ENCODE measurements at places on chromosomes 16 and 17. TPM values are rescaled to one million over a fixed set of nuclear protein-coding genes. Genes with fewer than 3 reads are reported as not detected.

GLP2R gene
- polyA plus RNA-seq = 6.4 TPM

GRCh38 chr16:58415003-58415402 is 22.7 kb downstream of the GINS3 start:
- H3K27ac ChIP-seq = no peak overlapping the region
- no peaks in the 10 kb centered on the region for H3K27me3 ChIP-seq
- H3K4me3 ChIP-seq = no peak overlapping the region
- no peaks in the 10 kb centered on the region for H3K4me1 ChIP-seq
- no peaks in the 10 kb centered on the region for H3K36me3 ChIP-seq

ITPRIPL2 gene
- 8.6 TPM for polyA plus RNA-seq

DNA sequence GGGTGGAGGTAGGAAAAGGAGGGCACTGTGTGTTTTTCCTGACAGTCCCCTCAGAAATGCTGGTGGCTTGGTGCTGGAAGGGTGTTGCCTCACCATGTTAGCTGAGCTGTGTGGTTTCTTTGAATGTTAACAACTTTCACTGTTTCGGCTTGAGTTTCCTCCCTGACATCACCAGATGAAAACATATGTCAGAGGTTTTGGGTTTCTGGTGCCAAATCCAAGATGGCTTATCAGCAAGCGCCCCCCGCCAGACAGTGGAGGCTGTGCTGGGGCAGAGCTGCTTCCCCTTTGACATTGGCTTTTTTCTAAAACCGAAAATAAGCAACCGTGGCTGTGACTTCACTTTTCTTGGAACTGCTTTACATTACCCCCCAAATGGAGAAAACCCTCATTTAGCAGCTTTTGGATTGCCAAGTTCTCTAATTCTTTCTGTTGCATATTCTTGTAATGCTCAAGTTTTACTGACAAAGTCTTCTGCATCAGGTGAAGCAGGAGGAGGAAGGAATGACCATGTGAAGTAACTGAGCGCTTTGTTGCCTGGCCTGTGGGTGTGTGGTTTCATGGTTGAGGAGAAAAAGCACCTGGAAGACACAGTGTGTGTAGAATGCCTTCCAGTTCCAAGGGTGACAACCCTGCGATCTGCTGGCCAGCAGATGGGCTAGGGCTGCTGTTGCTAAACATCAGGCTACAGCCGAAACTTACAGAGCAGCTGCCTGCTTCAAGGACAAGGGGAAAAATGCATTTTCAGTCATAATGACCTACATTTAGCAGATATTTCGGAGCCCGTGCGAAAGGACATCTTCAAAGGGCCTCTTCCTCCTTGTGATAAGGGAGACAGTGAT is 9.7 kb downstream of the RMI2 start:
- no peak overlapping the region for H3K27ac ChIP-seq
- no peak overlapping the region for H3K4me3 ChIP-seq
- H3K36me3 ChIP-seq = no peaks in the 10 kb centered on the region
- no peaks in the 10 kb centered on the region for H3K4me1 ChIP-seq

FOXL1 gene
- 5.1 TPM for polyA plus RNA-seq

DNA sequence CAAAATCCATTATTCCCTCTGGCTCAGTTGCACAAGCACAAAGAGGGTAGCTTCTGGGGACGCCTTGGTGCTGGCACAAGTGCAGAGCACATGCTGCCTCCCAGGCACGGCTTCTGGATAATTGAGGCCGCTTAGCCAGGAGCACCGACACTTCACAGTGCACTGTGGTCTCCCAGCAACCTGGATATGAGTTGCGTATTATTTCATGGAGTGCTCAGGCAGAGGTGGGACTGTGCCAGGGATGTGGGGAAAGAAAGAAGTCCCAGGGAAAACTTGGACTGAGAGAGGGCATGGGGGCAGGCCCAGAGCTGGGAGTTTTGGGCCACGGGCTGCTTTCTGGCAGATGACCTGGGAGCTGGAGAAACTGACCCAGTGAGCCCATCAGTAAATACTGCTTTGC is 37.5 kb downstream of the MPRIP start:
- peaks cover 50% of the 10 kb centered on the region for H3K36me3 ChIP-seq
- peaks cover 55% of the 10 kb centered on the region for H3K4me1 ChIP-seq
- DNase-seq = no peak
- no peak overlapping the region for H3K4me3 ChIP-seq
- peak overlapping the region; percentile 81 for H3K27ac ChIP-seq

- H3K27ac ChIP-seq = peak overlapping the region; percentile 76
- H3K4me1 ChIP-seq = peaks cover 21% of the 10 kb centered on the region
- DNase-seq = peak; percentile 74
- H3K27me3 ChIP-seq = no peaks in the 10 kb centered on the region
- peaks cover 40% of the 10 kb centered on the region for H3K36me3 ChIP-seq
- H3K4me3 ChIP-seq = no peak overlapping the region
Measured at GRCh38 chr17:39405436-39405835, 4.0 kb upstream of the FBXL20 start.

GDPD1 gene
- 3.6 TPM for polyA plus RNA-seq

GRCh38 chr17:44038604-44039011 is 23.8 kb upstream of the TMEM101 start:
- H3K4me3 ChIP-seq = no peak overlapping the region
- DNase-seq = peak; percentile 90
- no peaks in the 10 kb centered on the region for H3K27me3 ChIP-seq

CBX2 gene
- polyA plus RNA-seq = 14.4 TPM

- H3K4me3 ChIP-seq = no peak overlapping the region
- peaks cover 33% of the 10 kb centered on the region for H3K27me3 ChIP-seq
- no peak overlapping the region for H3K27ac ChIP-seq
- DNase-seq = no peak
Measured at GRCh38 chr17:49508061-49508865, 13.2 kb downstream of the NGFR start.

LONP2 gene
- polyA plus RNA-seq = 49.4 TPM

DNA sequence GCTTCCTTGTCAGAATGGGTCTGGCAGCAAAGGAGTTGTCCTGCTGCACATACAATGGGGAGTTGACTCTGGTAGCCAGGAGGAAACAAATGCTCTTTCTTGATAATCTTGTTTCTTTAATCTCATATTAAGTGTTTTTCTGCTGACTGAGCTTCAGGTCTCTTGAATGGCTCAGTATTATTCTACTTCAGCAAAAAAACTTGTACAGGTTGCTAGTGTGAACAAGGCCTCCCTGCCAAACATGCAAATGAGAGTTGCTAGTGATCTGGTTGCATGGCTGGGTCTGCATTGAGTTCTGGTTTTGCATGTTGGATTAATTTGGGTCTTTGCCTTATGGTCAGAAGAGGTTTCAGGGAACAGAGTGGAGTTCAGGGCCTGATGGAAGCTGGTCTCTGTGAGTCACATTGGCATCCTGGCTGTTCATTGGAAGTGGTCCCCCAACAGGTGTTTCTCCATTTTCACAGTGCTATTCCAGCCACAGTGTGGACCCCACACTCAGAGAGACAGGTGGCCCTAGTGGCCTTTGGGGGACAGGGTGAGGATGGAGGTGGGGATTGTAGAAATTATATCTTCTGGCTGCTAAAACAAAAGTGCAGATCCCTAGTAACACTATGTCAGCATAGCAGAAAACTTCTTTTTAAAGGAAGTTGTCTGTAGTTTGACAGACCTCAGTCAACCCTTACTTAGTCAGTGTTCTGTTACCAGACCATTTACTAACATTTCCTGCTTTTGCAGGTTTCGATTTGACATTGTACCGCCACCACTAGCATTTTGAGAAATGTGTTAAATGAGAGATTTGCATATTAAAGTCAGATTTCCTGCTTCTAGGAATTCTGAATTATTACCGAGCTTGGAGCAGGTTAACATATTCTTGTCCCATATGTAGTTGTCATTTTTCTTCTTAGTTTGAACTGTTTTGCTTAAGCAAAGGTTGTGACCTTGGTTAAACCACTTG is 47.1 kb downstream of the EPN2 start:
- no peaks in the 10 kb centered on the region for H3K27me3 ChIP-seq
- no peaks in the 10 kb centered on the region for H3K4me1 ChIP-seq
- H3K36me3 ChIP-seq = peaks cover 38% of the 10 kb centered on the region
- no peak overlapping the region for H3K4me3 ChIP-seq

GUCY2D gene
- 1.3 TPM for polyA plus RNA-seq

CNTD1 gene
- polyA plus RNA-seq = 3.0 TPM

- H3K4me3 ChIP-seq = no peak overlapping the region
- no peaks in the 10 kb centered on the region for H3K27me3 ChIP-seq
- H3K36me3 ChIP-seq = peaks cover 39% of the 10 kb centered on the region
- DNase-seq = no peak
- H3K4me1 ChIP-seq = peaks cover 42% of the 10 kb centered on the region
Measured at GRCh38 chr16:2040787-2041522, 6.7 kb downstream of the NTHL1 start.

DNA sequence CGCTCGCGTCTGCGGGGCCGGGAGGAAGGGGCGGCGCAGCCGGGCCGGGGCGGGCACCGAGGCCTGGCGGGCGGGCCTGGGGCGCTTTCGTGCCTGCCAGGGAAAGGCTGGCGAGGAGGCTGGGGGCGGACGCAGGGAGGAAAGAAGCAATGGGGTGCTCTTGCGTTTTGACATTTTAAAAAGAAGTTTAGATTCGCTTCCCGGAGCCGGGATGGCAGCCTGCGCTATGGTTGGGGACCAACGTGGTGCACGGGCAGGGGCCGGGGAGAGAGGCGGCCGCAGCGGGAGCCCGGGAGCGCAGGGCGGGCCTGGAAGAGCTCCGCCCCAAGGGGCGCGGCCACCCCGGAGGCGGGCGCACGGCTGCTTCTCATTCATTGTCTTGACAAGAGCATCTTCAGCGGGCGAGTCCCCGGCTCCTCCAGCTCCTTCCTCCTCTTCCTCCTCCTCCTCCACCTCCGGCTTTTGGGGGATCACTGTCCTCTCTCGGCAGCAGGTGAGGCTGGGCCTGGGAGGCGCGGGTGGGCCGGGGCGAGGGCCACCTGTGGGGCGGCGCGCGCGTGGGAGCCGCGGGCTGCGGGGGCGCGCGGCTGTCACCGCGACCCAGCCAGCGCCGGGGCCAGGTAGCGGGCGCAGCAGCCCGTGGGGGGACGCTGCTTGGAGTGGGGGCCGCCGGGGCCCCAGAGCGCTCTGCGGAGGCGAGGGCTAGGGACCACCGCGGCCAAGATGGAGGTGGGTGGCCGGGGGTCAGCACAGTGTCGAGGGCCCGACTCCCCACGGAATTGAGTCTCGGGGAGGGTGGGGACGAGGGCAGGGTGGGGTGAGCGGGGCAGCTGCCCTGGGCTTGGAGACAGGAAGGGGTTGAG is at the start of gene CORO1A:
TSS of gene CORO1A (plus strand) at position 370 of the 863 bp plus-strand sequence. CDS start 1,608 bp downstream, outside the sequence.
- DNase-seq = peak; percentile 70
- peak within 1 kb of the TSS; percentile 32 for H3K27ac ChIP-seq
- H3K27me3 ChIP-seq = peaks cover 7% of the 10 kb centered on the region
- H3K4me3 ChIP-seq = peak within 1 kb of the TSS; percentile 62

- no peak overlapping the region for H3K27ac ChIP-seq
- DNase-seq = no peak
- no peaks in the 10 kb centered on the region for H3K36me3 ChIP-seq
Measured at GRCh38 chr17:45338996-45339535, 22.2 kb upstream of the MAP3K14 start.

GRCh38 chr16:89741342-89742014 is 20.1 kb downstream of the ZNF276 start:
- no peak for DNase-seq
- H3K4me3 ChIP-seq = no peak overlapping the region
- H3K27me3 ChIP-seq = no peaks in the 10 kb centered on the region
- no peaks in the 10 kb centered on the region for H3K4me1 ChIP-seq
- no peak overlapping the region for H3K27ac ChIP-seq

DNA sequence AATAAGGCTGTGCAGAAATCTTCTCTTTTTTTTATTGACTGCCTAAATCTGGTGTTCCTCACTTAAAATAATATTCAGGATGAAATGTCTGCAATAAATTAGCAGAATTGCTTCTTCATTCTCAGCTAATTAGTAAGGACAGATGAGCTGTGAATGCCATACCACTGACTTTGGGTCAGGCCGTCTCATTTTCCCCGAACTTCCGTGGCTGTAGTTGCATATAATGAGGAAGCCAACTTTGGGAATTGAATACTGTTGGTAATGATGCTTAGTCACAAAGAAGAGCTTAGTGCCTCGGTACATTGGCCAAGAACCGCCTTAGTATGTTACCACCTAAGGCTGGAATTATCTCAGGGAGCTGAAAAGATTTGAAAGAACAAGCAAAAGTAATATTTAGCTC is 47.6 kb downstream of the NUP93 start:
- H3K27me3 ChIP-seq = no peaks in the 10 kb centered on the region
- H3K4me1 ChIP-seq = no peaks in the 10 kb centered on the region
- H3K27ac ChIP-seq = no peak overlapping the region
- H3K36me3 ChIP-seq = no peaks in the 10 kb centered on the region

SPATA22 gene
- polyA plus RNA-seq = not detected

TEX14 gene
- polyA plus RNA-seq = 0.33 TPM

DNA sequence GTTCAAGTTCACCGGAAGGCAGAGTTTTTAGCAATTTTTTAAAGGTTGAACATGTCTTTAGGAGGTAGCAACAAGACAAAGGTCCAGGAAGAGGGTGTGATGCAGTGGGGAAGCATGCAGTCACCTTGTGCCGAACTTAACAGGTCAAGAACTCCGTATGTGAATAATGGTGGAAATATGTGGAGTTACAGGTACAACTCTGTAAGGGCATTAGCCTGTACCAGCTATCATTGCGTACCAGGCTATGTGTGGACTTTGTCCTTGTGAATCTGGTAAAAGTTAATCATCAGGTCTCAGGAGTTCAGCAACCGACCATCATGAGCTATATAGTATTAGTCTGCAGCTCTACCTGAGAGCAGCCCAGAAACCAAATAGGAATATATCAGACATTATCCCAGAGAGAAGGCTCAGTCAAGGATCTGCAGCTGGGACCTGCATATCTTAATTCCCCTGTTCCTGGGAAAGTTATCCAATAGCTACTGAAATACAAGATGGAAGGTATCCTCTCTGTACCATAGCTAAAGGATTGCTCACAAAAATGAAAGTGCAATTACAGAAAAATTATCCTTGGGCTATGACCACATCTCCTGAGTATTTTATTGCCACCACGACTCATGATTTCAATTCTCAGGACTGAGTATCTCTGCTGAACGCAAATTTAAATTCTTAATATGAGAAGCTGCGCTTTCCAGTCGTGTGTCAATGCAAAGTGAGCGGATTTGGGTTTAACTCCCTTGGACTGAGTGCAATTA is 469.3 kb downstream of the CDH13 start:
- H3K4me3 ChIP-seq = no peak overlapping the region
- H3K36me3 ChIP-seq = no peaks in the 10 kb centered on the region
- DNase-seq = peak; percentile 67
- peak overlapping the region; percentile 41 for H3K27ac ChIP-seq
- no peaks in the 10 kb centered on the region for H3K27me3 ChIP-seq
